ENCODE measurements at places on chromosomes 3 and 15.

GRCh38 chr3:108806316-108806715, 16.3 kb upstream of the TRAT1 start:
- DNase-seq: no peak

- no peak for DNase-seq
Measured at GRCh38 chr15:74620636-74621545, 5.3 kb downstream of the CLK3 start.

- DNase-seq: no peak
Measured at GRCh38 chr3:131962982-131963381, 71.8 kb downstream of the CPNE4 start.

GRCh38 chr15:95497634-95498033, 832.9 kb upstream of the NR2F2 start:
- DNase-seq: no peak

- no peak for DNase-seq
Measured at GRCh38 chr3:10341901-10342398, 21.0 kb upstream of the SEC13 start.

GRCh38 chr15:32067115-32067514, 36.8 kb downstream of the CHRNA7 start:
- no peak for DNase-seq

GRCh38 chr3:144431134-144431533, 459.5 kb downstream of the DIPK2A start:
- DNase-seq: no peak

GRCh38 chr3:172223870-172224269, 184.5 kb downstream of the FNDC3B start:
- DNase-seq: no peak

- no peak for DNase-seq
Measured at GRCh38 chr3:178146406-178146831, 389.8 kb upstream of the KCNMB2 start.

DNA sequence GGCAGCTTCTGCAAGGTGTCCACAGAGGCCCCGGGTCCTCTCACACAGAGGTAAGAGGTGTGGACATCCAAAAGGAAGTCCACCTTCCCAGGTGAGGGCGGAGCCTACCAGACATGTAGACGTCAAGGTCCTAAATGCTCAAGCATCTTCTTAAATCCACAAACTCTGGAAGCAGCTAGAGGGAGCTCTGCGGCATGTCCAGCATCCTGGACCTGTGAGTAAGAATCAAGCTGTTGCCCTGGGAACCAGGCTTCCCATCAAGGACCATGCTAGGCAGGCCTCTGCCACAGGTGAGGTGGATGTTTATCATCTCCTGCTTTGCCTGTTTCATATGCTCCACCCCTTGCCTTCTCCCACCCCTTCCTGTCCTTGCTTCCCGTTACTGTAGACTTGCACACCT, 368.2 kb downstream of the GABRG3 start:
- DNase-seq: no peak

DNA sequence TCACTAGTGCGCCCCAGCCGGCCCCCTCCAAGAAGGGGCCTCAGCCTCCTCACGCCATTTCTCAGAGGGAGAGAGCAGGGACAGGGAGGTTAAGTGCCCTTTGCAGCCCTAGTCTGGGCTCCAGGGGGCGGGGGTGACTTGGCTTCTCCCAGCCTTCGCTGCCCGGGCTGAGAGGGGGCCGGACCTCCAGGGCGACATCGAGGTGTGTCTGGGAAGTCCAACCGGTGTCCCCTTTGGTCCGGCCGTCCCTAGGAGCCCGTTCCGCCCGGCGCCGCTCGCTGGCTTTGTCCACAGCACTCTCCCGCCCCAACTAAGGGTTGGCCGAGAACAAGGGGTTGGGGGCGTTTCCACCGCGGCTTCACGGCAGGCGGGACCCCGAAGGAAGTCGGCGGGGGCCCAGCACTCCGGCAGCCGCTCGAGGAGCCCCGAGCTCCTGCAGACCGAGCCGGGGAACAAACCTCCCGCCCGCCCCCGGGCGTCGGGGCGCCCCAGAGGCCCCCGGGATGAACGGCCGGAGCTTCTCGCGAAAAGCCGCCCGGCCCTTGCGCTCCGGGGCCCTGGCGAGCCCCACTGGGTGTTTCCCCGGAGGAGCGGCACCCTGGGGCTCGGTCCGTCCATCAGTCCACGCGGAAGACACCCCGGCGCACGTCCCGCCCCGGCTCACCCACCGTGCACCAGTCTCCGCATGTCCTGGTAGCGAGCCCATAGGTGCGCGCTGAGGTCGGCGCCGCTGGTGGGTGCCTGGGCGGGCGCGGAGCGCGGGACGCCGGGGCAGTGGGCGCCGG, 627 bp downstream of the NT5DC2 start:
- no peak for DNase-seq

GRCh38 chr3:73028803-73029202, 32.2 kb downstream of the PPP4R2 start:
- DNase-seq: no peak

GRCh38 chr3:53042651-53043050, 3.2 kb downstream of the SFMBT1 start:
- DNase-seq: no peak

- no peak for DNase-seq
Measured at GRCh38 chr3:129184396-129184657, 631 bp upstream of the CNBP start.

GRCh38 chr3:138785951-138786350, 48.8 kb downstream of the PIK3CB start:
- no peak for DNase-seq
